Hematopoietic multipotent progenitor cell treated with erythropoietin and hydrocortisone succinate and interleukin-3 and kit ligand, for 4 days (in vitro differentiated cells): ENCODE measurements at places on chromosomes 2 and 18.

DNA sequence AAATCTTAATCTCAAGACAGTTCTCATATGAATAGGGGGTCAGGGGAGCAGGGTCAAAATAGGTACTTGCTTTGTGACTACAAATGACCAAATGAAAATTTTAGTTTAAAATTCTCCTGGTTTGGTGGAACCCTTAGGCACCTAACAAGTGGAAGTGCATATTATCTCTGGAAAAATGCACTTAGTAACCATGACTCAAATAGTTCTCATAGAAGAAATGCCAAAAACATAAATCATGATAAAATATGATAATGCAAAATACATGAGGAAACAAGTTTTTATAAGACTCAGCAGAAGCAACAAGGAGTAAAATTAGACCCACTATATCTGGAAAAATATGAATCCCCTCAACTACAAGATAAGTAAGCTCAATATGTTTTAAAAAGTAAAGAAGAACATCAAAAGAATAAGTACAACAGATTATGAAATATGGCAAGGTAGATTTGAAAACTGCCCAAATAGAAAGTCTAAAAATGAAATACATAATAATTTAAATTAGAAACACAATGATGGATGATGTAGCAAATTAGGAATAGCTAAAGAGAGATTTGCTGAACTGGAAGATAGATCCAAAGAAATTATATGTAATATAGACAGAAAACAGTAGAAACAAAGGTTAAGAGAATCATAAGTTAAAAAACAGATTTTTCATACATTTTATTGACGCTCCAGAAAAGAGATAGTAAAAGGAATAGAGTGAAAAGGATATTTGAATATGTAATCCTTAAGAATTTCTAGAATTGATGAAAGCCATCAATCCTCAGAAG, 308.3 kb downstream of the SETBP1 start:
- no peak for DNase-seq

DNA sequence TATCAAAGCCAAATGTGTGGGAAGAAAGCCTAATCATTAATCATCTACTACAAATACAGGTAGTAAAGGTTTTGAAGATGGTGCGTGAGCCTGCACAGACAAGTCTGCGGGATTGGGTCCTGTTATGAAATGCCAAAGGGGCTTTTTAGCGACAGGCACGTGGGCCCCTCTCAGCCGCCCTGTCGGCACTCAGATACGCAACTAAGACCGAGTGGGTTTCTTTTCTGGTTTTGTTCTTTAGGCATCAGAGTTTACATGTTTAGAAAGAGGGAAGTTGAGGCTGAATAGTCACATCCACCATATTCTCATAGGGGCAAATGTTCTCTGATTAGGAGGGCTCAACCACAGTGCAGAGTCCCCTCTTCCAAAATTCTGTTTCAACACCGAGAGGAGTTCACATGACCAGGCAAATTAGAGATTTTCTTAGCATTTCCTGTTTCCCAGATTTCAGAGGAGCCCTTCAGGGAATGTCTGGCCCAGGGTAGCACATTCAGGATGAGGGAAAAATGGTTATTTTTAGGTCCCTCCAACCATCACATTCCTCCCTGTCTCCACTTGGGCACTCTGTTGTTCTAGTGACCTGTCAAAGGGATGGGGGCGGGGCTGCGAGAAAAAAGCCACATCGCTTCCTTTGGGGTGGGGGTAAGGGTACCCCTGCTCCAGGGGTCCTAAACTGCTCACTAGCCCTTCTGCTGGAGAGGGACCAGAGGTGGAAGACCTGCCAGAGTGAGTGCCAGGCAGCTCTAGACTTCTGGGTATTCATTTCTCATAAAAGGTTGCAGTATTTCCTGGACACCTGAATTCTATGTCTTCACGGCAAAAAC, 159.2 kb downstream of the BCL2 start:
- DNase-seq = no peak

DNA sequence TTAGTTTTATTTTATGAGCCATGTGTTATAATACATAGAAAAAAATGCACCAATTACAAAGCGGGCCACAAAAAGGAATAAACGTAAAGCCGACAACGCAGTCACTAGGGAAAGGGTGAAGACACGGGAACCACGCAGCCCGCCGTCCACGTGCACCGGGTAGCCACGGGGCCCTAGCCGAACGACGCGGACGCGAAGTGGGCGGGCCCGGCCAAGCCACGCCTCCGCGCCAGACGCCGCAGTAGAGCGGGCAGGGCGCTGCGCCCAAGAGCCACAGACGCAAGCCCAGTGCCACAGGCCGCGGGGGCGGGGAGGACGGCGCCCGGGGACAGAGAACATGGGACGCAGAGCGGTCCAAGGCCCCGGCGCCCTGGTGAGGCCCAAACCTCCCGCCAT, at the start of gene DUSP28:
DUSP28 (plus strand) TSS at position 274 of the 396 bp plus-strand sequence. CDS start 328 bp downstream, outside the sequence.
- DNase-seq = peak; percentile 96

DNA sequence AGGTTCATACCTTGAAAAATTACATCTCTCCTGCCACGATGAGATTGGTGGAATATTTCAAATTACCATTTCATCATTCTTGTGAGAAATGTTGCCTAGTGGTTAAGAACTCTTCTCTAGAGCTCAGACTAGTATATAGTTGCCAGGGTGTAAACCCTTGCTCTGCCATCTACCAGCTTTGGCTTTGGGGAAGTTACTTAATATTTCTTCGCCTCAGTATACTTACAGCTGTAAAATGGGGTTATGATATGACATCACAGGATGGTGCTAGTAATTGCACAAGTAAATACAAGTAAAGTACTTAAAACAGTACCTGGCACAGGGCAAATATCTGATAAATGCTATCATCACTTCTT, 1.5 kb downstream of the SPOPL start:
- DNase-seq = peak; percentile 73

GRCh38 chr2:121541495-121541894, 10.8 kb downstream of the RNU4ATAC start:
- no peak for DNase-seq
